ENCODE measurements at places on chromosomes 1 and 21.

GRCh38 chr21:41582298-41582840 is 74.4 kb upstream of the TMPRSS2 start:
- no peak for DNase-seq

DNA sequence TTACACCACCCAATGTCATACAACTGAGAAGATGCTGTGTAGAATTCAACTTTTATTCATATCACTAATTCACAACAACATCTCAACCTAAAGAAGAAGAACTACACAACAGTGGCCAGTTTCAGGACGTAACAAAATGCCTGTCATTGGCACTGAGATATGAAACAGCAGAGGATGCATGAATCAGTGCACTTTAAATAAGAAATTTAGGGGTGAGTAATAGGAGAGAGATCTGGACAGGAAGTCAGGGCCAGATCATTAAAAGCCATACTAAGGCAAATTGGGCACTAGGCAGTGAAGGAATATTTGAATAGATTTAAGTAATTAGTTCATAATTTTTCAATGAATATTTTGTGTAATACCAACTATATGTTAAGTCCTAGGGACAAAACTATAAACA is 510.5 kb downstream of the PLPP3 start:
- no peak for DNase-seq

- no peak for DNase-seq
These were observed 317.2 kb downstream of the LTN1 start for GRCh38 chr21:28675331-28676041.

GRCh38 chr1:186842547-186842946 is 13.8 kb downstream of the PLA2G4A start:
- no peak for DNase-seq

GRCh38 chr1:81660286-81660685 is 140.4 kb upstream of the ADGRL2 start:
- DNase-seq: no peak

GRCh38 chr1:98897479-98897878 is 107.2 kb downstream of the PLPPR5 start:
- DNase-seq: no peak

DNA sequence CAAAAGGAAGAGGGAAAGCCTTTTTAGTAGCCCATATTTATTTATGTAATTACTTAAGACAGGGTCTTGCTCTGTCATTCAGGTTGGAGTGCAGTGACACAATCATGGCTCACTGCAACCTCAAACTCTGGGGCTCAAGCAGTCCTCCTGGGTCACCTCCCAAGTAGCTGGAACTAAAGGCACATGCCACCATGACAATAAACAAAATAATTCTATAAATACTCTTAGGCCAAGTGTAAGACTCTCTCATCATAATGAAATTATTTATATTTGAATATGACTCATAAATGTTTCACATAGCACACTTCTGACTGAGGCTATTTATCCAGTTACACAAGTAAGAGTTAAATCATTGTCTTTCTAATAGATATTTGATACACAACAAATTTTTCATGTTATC is 314.7 kb downstream of the AMY1C start:
- no peak for DNase-seq

All from Kasumi-1 (cell line).